ENCODE measurements at places on chromosomes 4 and X. TPM values are rescaled to one million over a fixed set of nuclear protein-coding genes. Genes with fewer than 3 reads are reported as not detected.

- no peak for DNase-seq
Observed at GRCh38 chr4:57042711-57043169, 64.0 kb downstream of the POLR2B start.

DNA sequence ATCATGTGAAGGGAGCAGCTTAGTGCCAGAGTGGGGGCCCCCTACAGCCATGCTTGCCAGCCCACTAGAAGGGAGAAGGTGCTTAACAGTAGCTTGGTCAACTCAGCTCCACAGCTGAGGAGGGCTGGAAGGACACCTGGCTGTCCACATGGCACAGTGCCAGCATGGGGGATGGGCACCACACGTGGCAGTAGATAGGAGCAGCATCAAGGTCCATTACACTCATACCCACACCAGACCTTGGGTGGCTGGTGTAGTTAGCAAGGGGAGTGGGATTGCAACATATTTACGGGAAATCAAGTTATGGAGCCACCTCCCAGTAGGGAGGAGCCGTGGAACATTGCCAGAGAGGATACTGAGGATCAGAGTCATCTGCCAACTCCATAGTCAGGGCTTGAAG, 37.9 kb upstream of the SLC4A4 start:
- no peak for DNase-seq

- no peak for DNase-seq
Observed at GRCh38 chrX:50700921-50701320, 113.1 kb downstream of the SHROOM4 start.

DNA sequence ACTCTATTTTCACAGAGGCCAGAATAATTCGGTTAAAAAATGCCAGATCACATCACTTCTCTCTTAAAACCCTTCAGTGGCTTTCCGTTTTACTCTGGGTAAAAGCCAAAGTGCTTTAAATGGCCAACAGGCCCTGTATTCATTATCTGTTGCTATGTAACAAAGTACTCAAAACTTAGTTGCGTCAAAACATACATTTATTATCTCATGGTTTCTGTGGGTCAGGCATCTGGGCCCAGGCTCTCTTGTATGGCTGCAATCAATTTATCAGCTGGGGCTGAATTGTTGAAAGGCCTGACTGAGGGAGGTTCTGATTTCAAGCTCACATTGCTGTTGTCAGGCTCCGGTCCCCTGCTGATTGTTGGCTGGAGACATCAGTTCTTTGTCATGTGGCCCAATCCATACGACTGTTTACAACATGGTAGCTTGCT, 72.7 kb upstream of the H2AZ1 start:
- DNase-seq: no peak

DNA sequence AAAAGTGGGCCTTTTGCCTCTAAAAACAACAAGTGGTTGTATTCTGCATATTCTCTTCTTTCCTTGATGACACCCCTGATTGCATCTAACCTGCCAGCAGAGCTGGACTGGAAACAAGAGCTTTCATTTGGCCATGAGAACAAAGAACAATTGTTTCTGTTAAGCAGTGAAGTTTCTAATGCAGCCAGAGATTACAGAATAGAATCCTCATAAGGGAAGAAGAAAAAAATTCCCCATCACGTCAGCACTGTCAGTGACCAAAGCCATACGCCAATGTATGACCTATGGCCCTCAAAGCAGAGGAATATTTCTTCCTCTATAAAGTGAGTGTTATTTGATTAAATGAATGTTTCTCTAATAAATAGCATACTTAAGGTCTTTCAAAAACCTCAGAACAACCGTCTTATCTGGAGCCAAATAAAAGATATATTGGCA, 529.1 kb upstream of the INTU start:
- DNase-seq: no peak

- no peak for DNase-seq
Observed at GRCh38 chrX:54074826-54075225, 30.6 kb upstream of the PHF8 start.

DNA sequence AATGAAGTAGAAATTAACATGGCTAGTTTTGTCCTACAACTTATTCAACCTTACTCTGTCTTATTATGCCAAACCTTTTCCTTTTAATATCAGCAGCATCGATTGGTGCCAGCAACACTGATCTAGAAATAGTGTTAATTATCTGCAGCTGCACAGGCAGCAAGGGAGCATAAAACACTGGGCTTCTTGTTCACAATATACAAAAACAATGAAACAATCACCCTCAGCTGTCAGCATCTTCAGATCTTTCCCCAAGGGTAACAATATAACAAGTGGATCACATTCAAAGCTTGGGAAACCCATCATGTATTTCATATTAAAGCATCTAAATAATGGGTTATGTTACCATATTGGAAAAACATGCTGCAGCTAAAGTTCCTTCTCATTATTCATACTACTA, 238.1 kb downstream of the SPOCK3 start:
- no peak for DNase-seq

DNA sequence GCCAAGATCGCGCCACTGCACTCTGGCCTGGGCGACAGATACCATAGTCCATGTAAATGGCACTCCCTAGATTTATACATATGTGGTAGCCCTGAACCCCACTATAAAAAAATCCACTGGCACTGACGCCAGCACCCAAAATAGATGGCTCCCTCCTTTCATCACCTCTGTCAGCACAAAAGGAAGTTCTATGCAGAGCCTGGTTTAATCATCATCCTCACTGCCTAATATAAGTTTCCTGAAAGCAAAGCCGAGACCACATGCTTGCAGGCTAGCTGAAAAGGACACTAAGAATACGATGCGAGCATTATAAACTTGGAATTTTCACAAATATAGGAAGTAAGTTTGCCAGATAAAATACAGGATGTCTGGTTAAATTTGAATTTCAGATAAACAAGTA, 27.5 kb upstream of the DOCK11 start:
- no peak for DNase-seq

- DNase-seq: no peak
Observed at GRCh38 chr4:113646442-113646822, 115.1 kb downstream of the CAMK2D start.

DNA sequence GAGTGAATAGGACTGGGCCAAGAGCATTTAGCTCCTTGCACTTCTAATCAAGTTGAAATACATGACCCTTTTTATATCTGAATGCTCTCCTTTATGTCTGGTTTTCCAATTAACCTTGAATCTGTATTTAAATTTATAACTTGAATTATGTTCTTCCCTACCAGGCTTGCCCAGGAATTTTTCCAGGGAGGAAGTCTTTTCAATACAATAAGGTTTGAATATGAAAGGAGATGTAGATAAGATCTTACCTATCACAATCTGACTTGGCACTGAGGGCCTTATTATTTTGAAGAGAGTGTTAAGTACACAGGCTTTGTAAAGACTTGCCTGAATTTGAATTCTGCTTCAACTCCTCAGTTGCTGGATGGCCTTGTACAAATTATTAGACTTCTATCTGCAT, 555.7 kb downstream of the PCDH7 start:
- no peak for DNase-seq

P2RY10 gene
- polyA plus RNA-seq: 0.22 TPM

RAB41 gene
- 1.2 TPM for polyA plus RNA-seq

IL2RG gene
- polyA plus RNA-seq: 0.81 TPM
